Stimulated activated CD4-positive, alpha-beta T cell treated with anti-CD3 and anti-CD28 coated beads, TNF-alpha, amount 100 ng/mL, for 1 hour (primary cell): ENCODE measurements at places on chromosomes 11 and 22.

DNA sequence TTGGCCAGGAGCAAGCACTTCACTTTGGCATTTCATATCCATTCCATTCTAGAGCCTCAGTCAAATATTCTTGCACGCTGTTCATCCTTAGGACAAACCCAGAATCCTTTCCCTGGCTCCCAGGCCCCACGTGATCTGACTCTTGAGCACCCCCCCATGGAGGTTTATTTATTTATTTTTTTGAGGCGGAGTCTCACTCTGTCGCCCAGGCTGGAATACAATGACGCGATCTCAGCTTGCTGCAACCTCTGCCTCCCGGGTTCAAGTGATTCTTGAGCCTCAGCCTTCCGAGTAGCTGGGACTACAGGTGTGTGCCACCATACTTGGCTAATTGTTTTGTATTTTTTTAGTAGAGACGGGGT is 12.7 kb upstream of the TSGA10IP start:
- DNase-seq = no peak

GRCh38 chr11:63917692-63918506 is 935 bp upstream of the RCOR2 start:
- DNase-seq = no peak

DNA sequence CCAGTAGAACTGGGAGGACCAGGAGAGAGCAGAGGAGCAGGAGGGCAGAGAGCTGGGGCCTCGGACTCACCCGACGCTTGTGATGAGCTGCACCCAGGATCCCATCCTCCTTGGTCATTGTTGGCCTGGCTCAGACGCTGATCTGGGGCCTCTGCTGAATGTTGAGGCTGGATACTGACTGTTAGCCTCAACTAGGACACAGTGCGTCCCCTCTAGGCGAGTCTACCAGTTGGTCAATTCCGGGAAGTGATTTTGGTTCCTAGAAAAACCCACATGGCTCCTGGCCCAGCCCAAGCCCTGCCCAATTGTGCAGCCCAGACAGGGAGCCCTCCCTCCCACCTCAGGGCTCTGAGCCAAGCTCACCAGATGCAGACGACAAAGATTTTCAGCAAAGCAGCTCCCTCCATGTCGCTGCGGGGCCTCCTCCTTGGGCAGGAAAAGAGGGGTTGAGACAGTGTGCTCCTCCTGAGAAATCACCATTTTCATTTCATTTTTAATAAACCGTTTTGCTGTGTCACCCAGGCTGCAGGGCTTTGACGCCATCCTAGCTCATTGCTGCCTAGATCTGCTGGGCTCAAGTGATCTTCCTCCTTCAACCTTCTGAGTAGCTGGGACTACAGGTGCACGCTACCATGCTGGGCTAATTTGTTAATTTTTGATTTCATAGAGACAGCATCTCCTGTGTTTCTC is at the start of gene APOL4:
Gene APOL4 (minus strand): TSS at position 180 of the 690 bp plus-strand sequence. CDS start 75 bp downstream, at position 105.
- no peak for DNase-seq

DNA sequence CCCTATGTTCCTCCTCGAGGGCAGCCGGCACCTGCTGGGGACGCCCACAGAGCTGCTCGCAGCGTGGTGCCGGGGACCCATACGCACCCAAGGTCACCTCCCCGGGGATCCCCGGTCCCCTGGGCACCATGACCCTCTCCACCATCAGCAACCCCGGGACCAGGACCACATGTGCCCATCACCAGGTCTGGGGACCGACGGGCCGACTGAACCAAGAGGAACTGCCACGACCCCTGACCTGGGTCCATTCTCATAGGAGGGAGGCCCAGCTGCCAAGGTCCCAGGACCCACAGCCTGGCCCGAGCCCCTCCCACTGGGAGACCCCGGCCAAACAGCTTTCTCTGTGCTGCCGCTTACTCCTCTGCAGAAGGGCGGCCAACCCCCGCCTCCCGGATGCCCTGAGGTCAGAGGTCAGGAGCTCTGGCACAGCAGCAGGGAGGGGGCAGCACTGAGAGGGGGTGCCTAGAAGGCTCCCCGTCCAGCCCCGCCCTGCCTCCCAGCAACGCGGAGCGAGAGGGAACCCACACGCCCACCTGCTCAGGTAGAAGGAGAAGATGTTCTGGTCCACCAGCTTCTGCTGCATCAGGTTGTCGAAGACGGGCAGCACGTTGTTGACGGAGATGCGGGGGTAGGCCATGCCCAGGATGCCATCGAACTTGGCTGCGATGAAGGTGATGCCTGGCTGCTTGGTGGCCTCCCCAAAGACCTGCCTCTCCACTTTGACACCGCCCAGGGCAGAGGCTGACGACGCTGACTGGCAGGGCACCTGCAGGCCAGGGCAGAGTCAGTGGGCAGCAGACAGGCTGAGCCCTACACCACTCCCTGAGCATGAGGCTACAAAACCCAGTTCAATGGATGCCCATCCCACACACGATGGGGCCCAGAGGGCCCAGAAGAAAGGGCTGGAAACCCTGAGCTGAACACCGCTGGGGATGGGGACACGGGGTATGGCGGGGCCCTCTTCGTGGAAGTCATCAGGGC is 6.6 kb downstream of the CTSD start:
- no peak for DNase-seq

DNA sequence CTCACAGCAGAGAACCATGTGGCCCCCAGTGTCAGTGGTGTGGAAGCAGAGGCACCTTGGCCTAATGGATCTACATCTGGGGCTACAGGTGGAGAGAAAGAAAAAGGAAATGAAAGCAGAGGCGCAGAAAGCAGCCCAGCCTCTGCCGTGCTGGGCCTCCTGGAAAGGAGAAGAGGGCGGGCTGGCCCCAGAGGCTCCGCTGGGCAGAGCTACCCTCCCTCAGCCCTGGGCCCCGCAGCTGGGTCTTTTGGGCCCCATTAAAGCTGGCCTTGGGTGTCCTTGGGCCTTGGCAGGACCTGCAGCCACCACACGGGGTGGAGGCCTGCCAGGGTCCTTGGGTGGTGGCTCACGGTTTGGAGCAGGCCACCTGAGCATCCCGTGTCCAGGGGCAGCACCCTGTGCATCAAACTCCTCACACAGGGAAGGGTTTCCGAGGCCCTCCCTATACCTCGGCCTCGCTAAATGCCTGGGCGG is 31.6 kb upstream of the GAL start:
- DNase-seq = no peak

DNA sequence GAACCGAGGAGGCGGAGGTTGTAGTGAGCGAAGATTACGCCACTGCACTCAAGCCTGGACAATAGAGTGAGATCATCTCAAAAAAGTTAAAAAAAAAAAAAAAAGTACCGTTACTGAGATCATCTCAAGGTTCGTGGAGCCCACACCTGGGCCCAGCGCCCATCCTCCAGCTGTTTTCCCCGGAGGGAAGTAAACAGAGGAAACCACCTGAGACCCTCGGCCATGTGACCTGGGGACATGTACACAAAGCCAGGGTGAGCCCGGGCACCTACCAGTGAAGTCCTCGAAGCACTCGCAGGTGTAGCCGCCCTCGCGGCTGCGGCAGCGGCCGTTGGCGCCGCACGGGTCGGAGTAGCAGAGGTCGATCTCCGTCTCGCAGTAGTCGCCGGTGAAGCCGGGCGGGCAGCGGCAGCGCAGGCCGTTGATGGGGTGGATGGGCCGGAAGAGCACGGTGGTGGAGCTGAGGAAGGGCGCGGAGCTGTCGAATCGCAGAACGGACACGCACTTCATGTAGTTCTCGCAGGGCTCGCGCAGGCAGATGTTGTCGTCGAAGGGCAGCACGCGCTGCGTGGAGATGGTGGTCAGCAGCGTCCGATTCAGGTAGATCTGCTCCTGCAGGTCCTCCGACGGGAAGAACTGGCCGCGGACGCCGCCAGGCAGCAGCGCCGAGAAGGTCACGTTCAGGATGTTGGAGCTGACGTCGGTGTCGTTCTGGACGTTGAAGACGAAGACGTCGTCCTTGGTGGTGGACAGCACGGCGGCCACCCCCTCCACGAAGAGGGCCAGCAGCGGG is 73.8 kb downstream of the CELSR1 start:
- DNase-seq = no peak

DNA sequence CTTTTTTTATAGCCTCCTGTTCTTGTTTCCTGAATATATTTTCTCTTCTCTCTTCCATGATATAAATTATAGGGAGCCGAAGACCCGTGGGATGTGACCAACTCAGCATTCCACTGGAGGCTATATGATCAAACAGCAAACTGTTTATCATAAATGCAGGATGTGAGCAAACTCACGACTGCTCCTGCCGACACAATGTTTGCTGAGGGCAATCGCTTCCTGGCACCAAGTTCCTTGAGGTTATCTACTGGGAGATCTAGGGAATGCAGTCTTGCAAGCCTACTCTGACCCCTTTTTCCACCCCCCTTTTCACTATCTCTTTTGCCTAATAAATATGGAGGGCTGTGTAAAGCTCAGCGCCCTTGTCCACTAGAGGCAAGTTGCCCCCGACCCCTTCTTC is 13.5 kb upstream of the PLAAT4 start:
- no peak for DNase-seq

DNA sequence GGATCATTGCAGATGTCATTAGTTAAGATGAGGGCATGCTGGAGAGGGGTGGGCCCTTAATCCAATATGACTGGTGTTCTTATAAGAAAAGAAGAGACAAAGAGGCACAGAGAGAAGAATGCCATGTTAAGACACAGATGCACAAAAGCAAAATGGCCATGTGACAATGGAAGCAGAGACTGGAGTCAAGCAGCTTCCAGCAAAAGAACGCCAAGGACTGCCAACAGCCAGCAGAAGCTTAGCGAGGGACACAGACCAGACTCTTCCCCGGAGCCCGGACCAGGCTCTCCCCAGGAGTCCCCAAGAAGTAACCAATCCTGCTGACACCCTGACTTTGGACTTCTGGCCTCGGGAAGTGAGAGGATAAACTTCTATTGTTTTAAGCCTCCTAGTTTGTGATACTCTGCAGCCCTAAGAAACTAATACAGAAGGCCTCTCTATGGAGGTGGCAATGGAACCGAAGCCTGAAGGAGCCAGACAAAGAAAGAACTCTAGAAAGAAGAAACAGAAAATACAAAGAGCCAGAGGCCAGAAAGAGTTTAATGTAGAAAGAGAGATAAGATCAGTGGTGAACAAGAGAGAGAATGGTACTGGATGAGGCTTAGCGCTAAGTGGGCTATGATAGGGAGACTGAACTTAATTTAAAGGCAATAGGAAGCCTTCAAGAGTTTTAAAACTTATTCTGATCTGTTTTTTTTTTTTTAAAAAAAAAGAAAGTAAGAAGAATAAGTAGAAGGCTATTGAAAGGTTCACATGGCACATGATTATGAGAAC is 27.7 kb downstream of the PRCP start:
- DNase-seq = no peak

DNA sequence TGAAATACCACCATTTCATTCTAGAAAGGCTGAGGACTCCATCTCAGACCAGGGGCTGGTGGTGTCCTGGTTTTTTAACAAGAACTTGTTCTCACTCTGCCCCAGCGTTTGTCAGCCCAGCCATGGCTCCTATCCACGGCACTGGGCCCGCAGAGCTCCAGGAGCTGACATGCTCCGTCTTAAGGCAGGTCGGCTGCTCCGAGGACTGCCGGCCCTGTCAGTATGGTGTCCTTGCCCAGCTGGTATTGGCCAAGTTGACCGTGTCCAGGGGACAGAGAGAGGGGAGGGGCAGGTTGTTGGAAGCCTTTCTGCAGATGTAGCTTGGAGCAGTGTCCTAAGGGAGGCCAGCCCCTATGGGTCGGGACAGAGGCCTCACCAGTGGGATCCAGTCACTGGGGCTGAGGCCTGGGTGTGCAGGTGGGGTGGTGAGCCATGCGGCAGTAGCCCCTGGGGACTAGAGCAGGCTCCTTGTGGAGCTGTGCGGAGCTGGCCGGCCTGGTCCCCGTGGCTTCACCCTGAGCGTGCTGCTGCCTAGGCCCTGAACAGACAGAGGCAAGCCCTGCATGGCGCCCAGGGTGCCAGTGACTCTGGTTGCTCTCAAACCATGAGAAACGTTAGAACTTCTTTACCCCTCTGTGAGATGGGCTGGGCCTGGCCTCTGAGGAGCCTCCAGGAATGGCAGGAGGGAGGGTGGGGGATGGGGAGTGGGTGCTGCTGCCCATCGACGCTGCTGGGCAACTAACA is 39.9 kb upstream of the KCNQ1OT1 start:
- DNase-seq = no peak

DNA sequence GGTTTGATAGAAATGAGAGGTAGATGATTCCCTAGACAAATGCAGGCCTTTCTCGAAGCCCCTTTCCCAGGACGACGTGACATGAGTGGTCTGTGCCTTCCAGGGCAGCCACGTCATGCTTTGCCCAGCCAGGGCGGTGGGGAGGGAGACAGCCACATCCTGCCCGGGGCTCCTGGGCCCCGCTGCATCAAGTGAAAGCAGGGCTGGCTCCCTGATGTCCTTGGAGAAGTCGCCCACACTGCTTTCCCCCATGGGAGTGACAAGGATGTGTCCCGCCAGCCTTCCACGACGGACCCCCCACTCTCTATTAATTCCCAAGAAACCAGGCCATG is 13.2 kb downstream of the PPARA start:
- DNase-seq = no peak

- no peak for DNase-seq
Measured at GRCh38 chr11:36048496-36049247, 104.8 kb downstream of the LDLRAD3 start.

- DNase-seq = no peak
Measured at GRCh38 chr22:35921044-35921443, 107.6 kb downstream of the RBFOX2 start.

GRCh38 chr11:4884361-4884760 is 2.7 kb downstream of the OR51T1 start:
- no peak for DNase-seq

DNA sequence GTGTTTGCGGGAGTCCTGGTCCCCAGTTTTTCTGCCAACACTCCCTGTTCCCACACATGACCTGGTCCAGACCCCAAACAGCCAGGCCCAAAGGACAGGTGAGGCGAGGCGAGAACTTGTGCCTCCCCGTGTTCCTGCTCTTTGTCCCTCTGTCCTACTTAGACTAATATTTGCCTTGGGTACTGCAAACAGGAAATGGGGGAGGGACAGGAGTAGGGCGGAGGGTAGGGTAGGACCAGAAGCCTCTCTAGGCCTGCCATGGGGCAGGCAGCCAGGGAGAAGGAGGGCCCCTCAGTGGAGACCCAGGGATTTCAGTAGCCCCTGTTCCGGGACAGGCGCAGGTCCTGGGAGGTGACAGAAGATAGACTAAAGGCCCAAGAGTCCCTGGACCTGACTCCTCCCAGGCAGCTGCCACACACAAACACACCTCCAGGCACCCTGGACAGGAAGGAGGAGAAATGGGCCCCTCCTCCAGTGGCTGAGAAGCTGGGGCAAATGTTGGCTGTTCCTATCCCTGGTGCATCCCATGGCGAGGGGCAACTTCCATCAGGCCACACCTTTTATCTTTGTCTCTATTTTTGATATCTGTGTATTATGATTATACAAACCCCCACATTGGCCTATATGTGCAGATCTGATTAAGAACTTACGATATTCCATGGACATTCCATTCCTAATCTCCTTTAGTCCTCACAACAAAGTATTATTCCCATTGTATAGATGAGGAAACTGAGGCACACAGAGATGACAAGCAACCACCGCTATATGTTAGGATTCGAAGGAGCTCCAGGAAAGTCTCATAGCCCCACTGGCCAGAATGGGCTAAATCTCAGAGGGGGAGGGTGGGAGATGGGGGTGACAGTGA is 626 bp upstream of the F2 start:
- DNase-seq = no peak
